ENCODE measurements at places on chromosomes 5 and 9.
A peak's percentile ranks its signal among the peaks of the same experiment; 100 is the strongest.

DNA sequence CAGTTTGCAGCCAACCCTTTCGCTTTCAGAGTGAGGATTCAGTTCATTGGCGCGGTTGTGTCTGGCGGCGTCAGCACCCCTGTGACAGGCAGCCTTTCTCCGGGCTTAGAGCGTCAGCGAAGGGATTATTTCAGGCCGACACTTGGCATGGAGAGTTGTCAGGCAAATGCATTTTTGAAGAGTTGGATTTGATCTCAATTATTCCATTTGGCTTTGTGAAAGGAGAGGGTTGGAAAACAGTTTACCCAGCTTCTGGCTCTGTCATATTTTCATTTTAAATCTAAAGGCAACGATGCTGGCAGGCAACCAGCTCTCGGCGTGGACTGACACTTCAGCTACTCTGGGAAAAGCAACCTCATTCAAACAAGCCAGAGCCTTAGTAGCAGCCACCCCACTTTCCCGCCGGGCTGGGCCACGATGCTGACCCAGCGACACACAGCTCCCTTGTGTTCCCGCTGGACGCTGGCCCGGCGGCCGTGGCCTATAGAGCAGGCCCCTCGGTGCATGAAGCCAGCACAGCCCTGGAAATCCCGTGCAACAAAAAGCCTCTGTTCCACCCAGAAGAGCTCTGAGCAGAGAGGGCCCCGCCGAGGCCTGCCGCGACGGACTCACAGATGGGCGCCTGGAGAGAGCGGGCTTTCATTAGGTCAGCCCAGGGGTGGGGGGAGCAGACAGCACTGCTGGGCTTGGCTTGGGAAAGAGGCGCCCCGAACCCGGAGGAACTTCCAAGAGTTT is 28.9 kb upstream of the LPCAT1 start:
- no peak for DNase-seq

GRCh38 chr9:23537192-23538066 is 288.6 kb downstream of the ELAVL2 start:
- no peak for DNase-seq

- no peak for DNase-seq
Measured at GRCh38 chr9:35935261-35935660, 22.7 kb downstream of the OR2S2 start.

- DNase-seq: no peak
Measured at GRCh38 chr5:171615705-171616640, 169.6 kb upstream of the SMIM23 start.

GRCh38 chr9:35675732-35676392 is 2.1 kb downstream of the CA9 start:
- peak; percentile 50 for DNase-seq

DNA sequence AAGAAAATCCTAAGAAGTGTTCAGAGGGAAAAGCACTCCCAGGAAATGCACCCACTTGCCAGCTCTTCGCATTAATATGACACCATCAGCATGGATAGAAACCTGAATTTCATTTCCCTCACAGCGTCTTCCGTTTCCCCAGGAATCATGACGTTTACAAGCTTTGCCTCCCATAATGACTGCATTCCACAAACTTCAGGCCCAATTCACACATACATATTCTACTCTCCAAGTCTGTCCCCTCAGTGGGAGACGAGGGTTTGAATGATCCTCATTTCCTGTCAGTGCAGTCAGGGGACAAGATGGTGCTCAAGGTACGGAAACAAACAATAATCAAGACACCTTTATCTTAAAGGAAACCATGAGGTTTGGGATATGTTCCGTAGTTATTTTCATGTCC is 44.9 kb upstream of the MAN2A1 start:
- no peak for DNase-seq

Measured in stimulated activated CD4-positive, alpha-beta T cell treated with anti-CD3 and anti-CD28 coated beads, Interleukin-4, amount 100 ng/mL, for 1 hour (primary cell).